Hindlimb muscle (tissue), 1 donor: ENCODE measurements at places on chromosomes 1 and 21. TPM values are rescaled to one million over a fixed set of nuclear protein-coding genes. Genes with fewer than 3 reads are reported as not detected.

- DNase-seq = no peak
Observed at GRCh38 chr21:43289966-43290365, 121.2 kb downstream of the CRYAA start.

DNA sequence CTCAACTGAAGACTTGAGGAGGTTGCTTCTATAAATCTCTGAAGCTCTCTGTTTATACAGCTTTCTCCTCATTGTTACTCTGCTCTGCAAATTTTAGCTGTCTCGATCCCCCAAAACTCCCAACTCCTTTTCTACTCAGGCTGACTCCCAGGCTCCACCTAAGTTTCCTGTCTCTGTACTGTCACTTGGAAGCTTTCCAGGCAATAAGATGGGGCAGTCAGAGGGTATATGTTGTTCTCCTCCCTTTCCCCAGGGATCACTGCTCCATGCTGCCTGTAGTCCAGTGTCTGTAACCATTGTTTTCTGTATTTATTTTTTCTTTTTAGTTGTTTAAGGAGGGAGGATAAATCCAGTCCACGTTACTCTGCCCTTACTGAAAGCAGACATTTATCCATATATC lies 13.4 kb downstream of the TSNAX start:
- no peak for DNase-seq

DNA sequence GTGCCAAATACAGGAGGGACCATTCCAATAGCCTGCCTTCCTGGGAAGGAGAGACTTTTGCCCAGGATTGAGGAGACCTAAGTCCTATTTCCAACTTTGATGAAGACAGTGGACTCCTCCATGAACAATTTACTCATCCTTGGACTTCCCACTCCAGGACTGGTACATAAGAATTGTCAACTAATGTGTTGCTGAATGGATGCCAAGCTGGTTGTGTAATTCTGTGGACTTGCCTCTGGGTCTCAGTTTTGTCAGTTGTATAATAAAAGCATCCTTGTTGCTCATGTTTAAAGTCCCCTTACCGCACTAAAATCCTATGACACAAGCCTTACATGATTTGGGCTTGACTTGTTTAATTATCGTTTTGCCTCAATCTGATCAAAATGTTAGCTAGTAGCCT lies 13.2 kb upstream of the ZP4 start:
- DNase-seq = no peak

NUF2 gene
- 7.7 TPM for polyA plus RNA-seq

GRCh38 chr1:156128308-156128653 lies 13.8 kb downstream of the LMNA start:
- no peak for DNase-seq

NOS1AP gene
- polyA plus RNA-seq = 1.1 TPM

DNA sequence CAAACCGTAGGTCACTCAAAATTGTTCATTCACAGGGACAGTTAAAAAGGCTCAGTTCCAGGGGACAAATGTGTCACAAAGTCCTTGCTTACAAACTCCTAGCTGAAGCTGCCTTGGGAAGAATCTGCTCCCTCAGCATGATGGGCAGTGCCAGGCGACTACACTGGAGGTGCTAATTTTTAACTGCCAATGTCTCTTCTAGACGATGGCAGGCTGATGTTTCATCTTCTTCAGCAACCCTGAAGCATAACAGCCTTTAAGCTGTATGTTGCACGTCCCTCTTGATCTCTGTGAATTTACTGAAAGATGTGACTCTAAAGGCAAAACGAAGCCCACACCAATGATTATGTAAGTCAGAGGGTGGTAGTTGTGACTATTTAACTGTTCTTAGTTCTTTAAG lies 11.3 kb downstream of the COA7 start:
- no peak for DNase-seq

DNA sequence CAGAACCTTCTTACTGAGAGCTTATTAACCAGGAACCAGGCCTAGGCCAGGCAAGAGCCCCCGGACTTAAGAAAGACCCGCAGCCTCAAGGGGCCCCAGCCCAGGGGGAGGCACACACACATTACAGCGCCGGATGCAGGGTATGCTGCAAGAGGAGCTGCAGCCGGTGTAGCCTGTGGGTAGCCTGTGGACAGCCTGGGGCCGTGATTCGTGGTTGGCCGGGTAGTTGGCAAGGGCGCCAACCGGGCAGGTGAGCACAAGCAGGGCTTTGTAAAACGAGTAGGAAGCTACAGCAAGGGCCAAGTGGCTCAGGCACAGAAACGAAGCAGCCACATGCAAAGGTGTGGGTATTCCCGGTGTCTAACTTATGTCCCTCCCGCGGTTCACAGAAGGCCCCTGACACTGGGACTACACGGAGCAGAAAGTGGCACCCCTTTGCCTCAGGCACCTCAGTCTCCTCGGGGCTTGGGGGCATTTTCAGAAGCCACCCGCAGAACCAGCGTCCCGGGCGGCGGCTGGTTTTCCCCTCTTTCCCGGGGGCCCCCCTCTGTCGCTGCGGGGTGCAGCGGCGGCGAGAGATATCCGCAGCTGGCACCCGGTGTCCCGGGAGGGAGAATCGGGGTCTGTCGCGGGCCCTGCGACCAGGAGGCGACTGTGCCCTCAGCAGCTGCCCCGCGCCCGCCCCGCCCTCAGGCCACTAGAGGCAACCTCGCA lies 40.8 kb downstream of the KIAA1614 start:
- DNase-seq = no peak

- DNase-seq = no peak
Observed at GRCh38 chr1:232454227-232454886, 175.6 kb downstream of the SIPA1L2 start.

DNA sequence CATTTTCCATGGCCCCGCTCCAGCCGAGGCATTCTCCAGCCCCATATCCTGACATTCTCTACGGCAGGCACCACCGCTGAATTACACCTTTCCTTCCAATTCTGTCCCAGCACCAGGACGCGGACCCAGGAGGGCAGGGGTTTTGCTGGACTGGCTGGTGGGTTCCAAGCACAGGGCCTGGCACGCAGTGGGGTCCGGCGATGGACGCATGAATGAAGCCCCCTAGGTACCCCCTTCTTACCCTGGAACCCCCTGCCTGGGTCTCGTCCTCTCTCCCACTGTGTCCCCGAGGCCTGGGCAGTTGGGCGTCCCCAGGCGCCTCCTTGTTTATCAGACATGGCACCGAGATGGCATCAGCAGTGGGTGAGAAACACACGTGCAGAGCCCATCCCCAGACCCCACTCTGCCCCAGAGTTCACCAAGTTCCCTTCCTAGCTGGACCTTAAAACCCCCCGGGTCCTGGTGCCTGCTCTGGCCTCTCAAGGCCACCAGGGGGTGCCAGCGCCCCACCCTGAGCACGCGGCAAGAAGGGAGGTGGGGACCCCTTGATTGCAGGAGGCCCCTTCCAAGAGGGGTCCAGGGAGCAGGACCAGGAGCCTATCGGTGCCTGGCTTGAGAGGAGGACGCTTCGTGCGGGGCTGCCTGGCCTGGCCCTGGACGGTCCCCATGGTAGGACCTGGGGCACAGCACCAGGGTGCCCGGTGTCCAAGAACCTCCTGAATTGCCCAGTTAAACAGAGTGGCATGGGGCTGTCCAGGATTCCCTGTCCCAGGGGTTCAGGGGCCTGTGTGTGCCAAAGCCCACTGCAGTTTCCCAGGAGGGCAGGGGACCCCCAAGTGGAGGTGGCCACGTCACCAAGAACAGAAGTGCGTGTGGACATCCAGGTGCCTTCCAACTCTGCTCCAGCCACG lies 46.1 kb downstream of the MEGF6 start:
- DNase-seq = no peak

GRCh38 chr1:59076612-59077011 lies 220.3 kb upstream of the FGGY start:
- no peak for DNase-seq

- no peak for DNase-seq
Observed at GRCh38 chr1:204267191-204267601, 53.4 kb upstream of the GOLT1A start.

HPCAL4 gene
- 1.8 TPM for polyA plus RNA-seq

DNA sequence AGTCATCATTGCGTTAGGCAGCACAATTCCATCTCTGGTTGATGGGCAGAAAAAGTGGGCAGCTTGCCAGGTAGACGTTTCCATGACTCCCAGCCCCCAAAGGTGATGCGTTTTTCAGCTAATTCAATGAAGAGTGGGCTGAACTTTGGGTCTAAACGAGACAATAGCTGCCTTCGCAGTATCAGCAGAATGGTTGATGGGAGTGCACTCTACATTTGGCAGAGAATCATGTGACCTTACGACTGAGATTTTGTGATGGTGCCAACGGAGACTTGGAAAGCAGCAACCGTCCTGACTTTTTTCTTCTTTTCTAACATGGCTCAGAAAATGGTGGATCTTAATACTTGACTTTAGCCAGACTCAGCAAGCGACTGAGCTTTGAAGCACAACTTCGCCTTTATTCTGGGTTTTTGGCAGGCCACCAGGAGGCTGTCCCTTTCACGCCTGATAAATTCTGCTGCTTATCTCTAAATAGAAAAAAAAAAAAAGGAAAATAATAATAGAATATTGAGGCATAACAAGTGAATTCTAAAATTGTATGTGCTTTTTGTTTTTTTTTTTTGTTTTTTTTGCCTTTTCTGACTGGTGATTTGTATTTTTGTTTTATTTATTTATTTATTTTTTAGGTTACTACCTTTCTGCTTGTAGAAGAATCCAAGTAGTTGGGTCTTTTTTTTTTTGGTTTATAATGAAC lies 804.8 kb downstream of the USP25 start:
- DNase-seq = peak; percentile 90

TSNAX gene
- 29.7 TPM for polyA plus RNA-seq

- no peak for DNase-seq
Observed at GRCh38 chr1:179053486-179053885, 27.8 kb downstream of the FAM20B start.
